ENCODE measurements at places on chromosomes 4 and X.

DNA sequence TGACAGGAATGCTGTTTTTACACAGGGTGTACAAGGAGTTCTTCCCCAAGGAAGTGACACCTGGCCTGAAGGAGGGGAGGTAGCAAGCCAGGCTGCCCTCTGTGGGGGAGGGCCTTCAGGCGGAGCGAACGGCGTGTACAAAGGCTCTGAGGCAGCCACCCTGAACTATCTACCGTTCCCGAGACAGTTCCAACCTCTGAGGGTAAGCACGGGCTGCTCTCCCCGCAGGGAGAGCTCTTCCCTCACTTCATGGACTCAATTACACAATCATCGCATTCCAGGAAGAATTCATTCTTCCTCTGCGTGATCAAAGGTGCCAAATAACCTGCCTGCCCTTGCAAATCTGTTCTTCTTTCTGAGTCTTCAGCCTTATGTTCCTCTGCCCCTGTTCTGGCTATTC lies 4.8 kb downstream of the ELK1 start:
- no peak for DNase-seq

GRCh38 chr4:100742045-100742444 lies 224.2 kb upstream of the EMCN start:
- no peak for DNase-seq

DNA sequence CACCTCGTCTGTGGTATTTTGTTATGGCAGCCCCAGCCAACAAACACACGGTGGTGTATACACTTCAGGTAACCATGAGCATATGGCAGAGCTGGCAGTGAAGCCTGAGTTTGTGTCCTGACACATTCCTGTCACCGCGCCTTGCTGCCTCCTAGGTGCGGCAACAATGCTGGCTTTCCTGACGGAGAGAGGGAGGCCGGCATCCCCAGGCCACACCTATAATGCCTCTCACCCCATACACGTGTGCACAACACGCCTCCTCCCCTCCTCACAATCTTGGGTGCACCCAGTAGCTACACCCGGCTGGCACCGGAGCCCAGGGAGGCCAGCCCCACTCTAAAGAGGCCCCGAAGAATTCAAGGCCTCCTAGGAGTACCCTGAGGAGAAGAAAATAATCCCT lies 158.5 kb downstream of the NSUN7 start:
- DNase-seq: no peak

DNA sequence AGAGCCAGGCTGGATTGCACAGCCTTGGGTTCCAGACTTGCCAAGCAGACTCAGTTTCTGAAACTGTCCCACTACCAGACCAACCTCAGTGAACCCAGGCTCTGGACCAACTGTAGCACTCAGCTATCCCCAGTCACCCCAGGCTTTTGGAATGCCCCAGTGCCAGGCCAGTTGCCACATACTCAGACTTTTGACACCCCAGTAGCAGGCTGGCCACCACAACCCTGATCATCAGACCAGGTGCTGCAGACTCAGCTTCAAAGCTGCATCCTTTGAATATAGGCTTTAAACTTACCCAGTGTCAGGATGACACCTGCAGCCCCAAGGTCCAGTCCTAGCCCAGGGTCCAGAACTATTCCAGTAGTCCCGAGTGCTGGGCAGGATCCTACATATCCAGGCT lies 1389.9 kb downstream of the ARAP2 start:
- DNase-seq: no peak

GRCh38 chr4:48543796-48544195 lies 53.7 kb downstream of the ZAR1 start:
- no peak for DNase-seq

DNA sequence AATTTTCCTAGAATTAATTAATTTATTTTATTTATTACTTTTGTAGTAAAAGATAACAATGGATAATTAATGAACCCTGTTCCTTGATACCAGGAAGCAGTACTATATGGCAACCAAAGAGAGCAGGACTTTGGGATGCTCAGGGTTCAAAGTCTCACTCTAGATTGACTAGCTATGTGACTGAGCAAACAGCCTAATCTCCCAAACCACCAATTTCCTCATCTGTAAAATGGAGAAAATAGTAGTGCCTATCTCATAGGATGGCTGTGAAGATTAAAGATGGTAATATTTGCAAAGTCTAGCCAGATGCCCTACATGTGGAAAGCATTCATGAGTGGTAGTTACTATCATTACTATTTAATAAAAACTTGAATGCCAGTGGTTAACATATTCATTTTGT lies 97.6 kb downstream of the PRDM5 start:
- no peak for DNase-seq

GRCh38 chr4:108213308-108213707 lies 44.6 kb upstream of the LEF1 start:
- no peak for DNase-seq

DNA sequence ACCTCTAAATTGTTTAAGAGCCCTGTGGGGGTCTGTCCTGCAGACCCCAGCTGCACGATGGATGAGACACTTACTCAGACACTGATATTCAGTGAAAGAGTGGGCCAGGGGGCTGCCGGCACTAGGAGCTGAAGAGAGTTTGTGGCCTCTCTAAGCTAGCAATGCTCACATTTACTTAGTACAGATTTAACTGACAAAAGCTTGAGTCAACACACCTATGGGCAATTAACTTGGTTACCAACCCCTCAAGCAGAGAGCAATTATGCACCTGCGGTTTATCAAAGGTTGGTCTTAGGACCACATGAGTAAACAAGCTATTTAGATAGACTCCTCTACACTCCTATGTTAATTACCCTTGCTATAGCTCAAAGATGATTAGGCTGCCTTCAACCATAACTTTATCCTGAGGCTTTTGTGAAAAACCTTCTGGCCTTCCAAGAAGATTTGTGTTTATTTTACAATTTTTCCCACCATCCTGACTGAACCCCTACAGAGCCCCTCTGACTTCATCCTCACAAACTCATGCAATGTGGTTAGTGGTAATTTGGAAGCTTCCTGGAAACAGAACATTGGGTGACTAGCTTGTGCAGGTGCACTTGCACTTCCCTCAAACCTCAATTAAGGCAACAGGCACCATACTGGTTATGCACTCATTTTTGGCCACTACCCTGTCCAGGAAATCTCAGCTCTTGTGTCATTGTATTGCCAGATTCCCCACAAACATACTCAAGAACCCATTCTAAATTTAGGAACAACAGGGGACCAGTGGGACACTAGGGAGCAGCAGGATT lies 234.4 kb upstream of the ITM2A start:
- no peak for DNase-seq

GRCh38 chrX:134364711-134365110 lies 95.3 kb upstream of the HPRT1 start:
- DNase-seq: no peak

- DNase-seq: no peak
Measured at GRCh38 chrX:9327747-9328145, 137.1 kb upstream of the TBL1X start.

DNA sequence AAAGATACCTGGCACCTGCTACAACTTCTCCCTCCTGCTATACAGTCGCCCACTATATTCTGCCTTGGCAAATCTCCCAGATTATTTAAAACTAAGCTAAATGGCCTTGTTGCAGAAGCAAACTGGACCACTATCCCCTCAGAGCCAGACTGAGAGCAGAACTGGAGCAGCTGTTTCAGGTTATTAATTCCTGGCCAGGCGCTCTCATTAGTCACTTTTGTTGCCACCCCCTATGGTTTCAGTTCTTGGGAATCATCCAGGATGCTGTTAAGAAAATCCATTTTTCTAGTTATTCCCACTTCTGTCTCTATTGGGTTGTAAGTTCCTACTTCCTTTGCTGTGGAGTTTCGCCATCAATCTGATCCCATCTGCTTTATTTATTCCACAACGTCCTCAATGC lies 30.1 kb downstream of the ADGRA3 start:
- no peak for DNase-seq

DNA sequence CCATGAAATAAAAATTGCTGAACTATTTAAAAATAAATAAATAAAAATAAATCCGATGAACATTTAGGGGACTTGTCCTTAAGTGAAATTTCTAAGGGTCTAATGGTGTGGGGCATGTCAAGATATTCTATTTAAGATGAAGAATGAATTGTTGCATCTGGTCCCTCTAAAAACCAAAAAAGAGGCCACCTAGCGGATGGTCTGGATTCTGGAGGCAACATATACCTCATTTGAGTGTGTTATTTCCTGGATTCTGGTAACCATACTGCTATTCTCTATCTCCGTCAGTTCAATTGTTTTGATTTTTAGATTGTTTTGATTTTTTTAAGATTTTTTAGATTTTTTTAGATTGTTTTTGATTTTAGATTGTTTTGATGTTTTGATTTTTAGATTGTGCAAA lies 28.3 kb downstream of the AGTR2 start:
- no peak for DNase-seq

DNA sequence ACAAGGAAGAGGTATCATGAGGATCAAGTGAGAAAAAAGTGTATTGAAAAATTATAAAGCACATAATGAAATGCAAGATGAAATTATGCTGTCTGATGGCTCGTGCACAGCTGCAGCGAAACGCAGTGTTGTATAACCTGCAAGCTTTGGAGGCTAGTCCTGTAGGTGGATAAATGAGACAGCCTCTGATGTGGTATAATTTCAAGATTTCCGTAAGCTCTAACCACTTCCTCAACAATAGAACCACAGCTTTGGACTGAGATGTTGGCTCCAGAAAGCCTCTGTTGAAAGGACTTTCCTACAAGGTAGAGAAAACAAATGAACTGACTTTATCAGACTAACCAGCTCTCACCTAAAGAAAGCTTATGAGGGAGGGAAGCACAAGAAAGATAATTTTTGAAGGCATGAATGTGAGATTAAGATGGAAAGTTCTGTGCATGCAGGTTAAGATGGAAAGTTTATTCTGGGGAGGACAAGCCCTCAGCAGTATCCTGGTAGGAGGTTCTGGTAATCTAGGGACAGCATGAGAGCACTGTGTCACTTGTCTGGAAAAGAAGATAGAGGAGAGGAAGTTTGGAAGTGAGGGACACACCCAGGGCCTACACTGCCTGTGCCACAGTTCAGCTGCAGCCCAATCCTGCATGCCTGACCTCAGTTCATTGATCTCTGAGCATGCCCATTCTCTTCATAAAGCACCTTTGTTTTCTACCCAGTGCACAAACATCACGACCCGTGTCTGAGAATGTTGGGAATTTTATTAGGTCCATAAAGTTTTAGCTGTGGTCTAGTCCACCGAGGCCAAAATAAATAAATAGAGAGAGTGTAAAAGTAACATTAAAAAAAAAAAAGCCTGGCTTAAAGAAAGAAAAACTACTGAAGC lies 161.5 kb upstream of the SFRP2 start:
- peak; percentile 5 for DNase-seq

GRCh38 chr4:76256032-76256431 lies 4.5 kb downstream of the FAM47E start:
- no peak for DNase-seq

- DNase-seq: no peak
Measured at GRCh38 chr4:82789025-82789776, 9.4 kb downstream of the SCD5 start.

DNA sequence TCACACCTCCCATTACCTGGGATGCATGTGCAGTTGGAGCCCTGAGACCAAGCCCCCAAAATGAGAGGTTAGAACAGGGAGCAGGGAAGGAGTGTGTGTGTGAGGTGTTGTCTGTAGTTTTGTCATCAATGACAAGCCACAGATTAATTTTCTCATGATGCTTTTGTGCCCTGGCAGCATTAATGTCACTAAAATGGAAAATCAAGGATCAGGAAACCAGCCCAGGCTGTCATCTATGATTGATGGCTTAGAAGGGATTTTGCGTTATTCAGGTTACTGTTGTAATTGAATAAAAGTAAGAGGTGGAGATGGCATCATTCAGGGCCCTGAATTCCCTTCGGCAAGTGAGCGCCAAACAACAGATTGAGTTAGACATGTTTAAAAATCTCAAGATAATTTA lies 130.5 kb upstream of the C1QTNF7 start:
- no peak for DNase-seq

GRCh38 chr4:110034026-110034393 lies 121.3 kb downstream of the EGF start:
- DNase-seq: no peak

DNA sequence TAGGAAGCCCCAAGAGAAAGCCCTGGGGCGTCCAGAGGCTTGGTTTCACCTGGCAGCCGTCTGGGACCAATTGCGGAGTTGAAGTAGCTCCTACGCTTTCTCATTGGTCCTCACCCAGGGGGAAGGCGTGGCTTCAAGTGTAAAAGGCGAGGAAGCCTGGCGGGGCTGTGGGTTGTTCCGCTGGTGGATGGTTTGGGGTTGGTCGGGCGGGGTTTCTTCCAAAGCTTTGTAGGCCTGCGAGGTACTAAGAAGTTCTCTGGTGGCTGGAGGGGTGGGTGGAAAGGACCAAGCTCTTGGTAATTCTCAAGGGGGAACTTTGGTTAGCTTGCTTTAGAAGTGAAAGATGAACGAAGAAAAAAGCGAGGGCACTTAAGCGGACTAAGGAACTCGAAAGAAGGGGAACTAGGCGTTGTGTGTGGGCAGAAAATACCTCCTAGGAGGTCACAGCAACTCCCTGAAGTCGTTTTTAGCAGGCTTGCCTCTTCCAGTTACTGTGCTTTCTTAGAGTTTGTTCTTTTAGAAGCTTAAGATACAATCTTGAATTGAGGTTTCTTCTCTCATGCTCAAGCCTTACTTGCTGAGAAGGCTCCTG lies 36.6 kb downstream of the CCNG2 start:
- peak; percentile 59 for DNase-seq

- DNase-seq: no peak
Measured at GRCh38 chr4:88104902-88105610, 53.4 kb downstream of the ABCG2 start.

- DNase-seq: no peak
Measured at GRCh38 chr4:14157262-14157661, 529.7 kb upstream of the BOD1L1 start.

DNA sequence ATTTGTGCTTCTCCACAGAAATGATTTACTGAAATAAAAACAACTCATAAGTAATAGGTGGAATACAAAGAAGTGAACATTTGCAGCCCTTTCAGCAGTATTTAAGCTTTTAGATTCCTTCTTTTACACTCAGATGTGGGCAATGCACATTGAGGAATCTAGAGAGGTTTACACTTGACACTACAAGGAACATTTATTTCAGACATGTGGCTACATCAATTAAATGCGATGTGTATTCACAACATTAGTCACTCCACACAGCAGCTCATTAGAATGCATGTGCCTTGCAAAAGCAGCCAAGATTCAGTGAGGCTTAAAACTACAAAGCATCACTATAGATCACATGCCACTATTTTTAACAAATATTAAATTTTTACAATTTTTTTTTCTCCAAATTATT lies 480.7 kb downstream of the INPP4B start:
- no peak for DNase-seq

- DNase-seq: no peak
Measured at GRCh38 chrX:40260146-40260747, 162.5 kb upstream of the BCOR start.

DNA sequence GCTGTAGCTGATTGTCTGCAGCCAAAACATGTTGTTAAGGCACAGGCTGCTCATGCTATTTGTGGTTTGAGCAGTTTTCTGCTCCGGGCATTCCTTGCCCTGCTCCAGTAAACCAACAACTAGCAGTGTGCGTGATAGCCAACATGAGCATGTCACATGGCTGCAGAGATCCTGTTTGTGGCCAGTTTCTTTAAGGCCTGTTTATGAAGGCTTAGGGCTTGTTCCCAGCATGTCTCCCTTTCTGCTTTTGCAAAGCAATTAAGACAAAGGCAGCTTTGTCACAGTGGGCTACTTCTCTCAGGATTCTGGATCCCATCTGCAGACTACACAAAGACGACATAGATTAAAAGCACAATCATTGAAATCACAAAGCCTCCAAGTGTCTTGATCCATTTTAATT lies 160.5 kb downstream of the ZNF518B start:
- DNase-seq: no peak

- no peak for DNase-seq
Measured at GRCh38 chrX:39592776-39593175, 505.0 kb downstream of the BCOR start.

- no peak for DNase-seq
Measured at GRCh38 chr4:173461170-173461569, 62.3 kb upstream of the SCRG1 start.
